Activated T-cell treated with anti-CD3 and anti-CD28 coated beads for 4 hours (primary cell): ENCODE measurements at places on chromosomes 16 and 17.

DNA sequence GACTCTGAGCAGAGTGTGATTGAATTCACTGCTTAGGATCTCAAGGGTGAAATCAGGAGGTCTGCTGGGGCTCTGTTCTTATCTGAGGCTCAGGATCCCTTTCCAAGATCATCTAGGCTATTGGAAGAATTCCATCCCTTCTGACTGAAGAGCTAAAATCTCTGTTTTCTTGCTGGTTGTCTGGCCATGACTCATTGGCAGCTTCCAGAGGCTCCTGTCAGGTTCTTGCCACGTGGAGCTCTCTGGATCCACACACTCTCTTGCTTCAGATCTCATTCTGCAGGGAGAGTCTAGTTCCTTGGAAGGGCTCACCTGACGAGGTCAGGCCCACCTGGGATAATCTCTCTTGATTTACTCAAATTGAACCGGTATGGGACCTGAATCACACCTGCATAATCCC, 930.7 kb downstream of the CDH8 start:
- no peak for DNase-seq

DNA sequence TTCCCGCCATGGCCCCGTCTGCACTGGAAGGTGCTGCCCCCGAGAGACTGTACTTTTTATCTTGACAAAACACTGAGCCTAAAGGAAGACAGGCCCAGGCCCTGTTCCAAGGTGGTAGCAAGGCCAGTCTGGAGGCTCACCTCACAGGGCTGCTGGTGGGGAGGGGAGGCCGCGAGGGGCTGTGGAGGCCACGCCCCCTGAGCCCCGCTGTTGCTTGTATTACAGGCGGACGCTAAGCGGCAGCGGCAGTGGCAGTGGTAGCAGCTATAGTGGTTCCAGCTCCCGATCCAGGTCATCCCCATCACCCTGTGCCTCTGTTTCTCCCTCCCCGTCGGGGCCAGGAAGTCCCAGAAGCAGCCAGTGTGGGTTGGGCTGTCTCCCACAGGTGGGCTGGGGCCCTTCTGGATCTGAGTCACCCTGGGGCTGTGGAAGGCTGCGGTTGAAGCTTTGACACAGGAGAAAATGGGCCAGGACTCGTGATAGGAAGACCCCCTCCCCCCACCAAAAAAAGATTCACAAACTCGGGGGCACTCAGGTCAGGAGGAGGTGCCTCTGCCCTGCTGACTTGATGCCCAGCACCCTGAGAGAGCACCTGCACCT, 13.3 kb upstream of the IL17C start:
- no peak for DNase-seq

DNA sequence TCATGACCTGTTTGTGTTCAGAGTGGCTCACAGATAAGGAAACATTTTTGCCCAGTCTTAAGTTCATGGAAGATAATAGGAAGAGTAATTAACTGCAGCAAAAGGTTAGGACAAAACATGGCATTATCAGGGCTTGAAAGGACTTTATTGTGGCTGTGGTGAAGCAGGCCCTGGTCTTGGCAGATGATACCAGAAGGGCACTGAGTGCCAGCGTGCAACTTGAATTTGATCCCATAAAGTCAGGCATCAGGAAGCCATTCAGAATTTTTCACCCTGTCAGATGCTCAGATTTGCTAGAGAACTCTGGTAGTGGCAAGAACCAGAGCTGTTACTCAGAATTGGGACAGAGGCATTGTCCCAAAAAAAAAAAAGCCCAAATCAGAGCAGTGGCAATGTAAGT, 11.2 kb upstream of the COG7 start:
- no peak for DNase-seq

DNA sequence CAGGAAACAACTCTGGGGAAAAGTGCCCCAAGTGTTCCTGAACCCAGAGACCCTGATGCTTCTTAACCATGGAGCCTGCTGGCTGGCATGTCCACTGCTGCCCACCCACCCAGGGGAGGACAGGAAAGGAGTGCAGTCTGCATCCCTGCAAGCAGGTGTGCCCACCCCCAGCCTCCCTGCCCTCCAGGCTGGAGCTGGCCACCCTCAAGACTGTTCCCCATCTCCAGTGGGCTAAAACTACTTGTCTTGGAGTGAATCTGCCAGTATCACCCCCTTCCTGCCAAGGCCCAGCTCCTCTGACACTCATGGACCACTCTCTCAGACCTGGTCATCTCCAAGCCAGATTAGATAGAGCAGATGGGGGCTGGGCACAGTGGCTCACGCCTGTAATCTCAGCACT, 29.8 kb downstream of the ARHGAP27 start:
- no peak for DNase-seq

DNA sequence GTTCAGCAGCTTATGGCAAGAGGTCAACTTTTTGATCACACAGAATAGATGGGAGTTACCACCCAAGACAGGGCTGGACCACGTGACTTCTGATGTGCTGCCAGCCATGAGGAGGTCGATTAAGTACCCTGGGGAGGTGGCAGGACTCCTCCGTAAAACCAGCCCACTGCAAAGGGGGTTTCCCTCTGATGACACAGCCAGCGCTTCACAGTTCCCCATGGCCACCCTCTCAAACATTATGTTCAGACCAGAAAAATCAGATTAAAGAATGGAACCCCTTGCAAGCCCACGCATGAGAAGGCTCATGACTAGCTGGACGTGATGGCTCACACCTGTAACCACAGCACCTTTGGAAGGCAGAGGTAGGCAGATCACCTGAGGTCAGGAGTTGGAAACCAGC, 222.9 kb downstream of the CPPED1 start:
- DNase-seq = no peak

DNA sequence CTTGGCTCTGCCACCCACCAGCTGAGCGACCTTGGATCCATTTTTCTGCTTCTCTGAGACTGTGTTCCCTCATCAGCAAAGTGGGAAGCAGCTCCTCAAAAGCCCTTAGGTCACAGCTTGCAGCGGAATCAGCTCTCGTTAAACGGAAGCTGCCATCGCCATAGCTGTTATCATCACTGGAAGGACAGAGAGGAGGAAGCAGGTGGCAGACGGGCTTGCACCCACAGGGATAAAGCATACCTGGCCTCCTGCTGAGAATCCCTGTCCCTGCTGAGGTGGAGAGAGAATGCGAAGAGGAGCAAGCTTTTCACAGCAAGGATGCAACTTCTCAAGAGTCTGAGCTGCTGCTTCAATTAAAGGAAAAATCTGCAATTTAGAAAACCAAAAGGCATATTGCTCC, 106.6 kb downstream of the CLEC16A start:
- no peak for DNase-seq

DNA sequence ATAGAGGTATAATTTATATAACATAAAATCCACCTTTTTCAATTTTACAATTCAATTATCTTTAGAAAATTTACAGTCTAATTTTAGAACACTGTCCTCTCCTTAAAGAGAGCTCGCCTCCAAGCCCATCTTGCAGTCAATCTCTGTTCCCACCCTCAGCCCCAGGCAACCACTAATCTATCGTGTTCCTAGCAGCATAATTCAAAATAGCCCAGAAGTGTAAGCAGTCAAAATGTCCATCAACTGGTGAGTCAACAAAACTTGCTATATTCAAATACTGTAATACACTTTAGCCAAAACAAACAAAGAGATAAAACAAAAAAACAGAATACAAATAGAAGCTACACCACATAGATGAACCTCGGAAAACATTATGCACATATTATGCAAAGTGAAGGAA, 1006.8 kb upstream of the EEF2KMT start:
- DNase-seq = no peak

DNA sequence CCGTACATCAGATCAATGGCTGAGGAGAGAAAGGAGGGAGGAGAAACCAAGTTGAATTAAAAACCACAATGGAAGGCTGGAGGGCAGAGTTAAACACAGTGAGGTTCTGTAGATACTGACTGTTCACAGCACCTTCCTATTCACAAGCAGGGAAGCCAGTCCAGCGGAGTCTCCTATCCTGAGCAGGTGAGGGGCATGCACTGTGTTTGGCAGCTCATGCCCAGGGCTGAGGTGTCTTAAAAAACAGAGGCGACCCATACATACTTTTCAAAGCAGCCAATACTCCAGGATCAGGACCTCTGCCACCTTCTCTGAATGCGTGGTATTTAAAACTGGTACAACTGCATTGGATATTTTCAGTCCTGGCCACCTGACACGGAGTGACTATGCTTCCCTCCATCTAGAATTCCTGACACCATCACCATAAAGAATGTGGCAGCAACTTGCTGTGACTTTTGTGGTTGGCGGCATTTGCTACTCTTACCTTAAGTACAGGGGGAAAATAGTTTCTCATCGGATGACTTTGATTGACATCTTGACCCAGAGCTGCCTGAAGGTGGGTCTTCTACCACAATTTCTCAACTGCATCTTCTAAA, 21.5 kb downstream of the USP22 start:
- no peak for DNase-seq

DNA sequence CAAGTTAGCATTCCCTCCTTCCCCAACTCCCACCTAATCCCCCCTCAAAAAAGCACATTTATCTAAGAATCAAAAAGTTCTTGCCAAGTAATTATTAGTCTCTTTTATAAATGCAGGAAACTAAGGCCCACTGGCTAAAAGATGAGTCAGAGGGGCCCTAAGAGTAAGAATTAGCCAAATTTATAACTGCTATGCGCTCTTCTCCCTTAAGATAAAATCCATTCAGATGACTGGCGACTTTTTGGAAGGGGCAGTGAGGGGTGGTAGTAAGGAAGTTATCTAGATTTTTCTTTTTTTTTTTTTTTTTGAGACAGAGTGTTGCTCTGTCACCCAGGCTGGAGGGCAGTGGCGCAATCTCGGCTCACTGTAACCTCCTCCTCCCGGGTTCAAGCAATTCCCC, 17.1 kb downstream of the ZNF652 start:
- no peak for DNase-seq
